ENCODE measurements at places on chromosomes 12 and 14.

GRCh38 chr14:94974893-94975292, 182.4 kb downstream of the DICER1 start:
- no peak for DNase-seq

GRCh38 chr14:79493081-79493645, 718.1 kb downstream of the DIO2 start:
- DNase-seq: no peak

- DNase-seq: no peak
Observed at GRCh38 chr12:75571204-75571603, 59.8 kb upstream of the KRR1 start.

DNA sequence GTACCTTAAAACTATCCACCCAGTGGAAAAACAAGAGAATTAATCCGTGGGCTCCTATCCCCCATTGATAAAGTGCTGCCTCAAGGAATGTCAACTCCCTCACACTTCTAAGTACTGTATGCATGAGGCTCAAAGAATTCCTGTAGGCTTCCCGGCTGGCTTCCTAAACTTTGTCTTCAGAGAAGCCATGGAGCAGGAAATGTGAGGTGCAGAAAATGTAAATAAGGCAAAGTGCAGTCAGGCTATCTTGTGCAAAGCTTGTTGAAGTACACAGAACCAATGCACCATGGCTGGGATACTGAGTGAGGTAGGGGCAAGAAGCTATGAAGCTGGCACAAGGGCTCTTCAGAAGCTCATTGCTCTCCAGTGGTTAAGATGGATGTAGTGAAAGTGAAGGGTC, 611.0 kb downstream of the FSCB start:
- no peak for DNase-seq

DNA sequence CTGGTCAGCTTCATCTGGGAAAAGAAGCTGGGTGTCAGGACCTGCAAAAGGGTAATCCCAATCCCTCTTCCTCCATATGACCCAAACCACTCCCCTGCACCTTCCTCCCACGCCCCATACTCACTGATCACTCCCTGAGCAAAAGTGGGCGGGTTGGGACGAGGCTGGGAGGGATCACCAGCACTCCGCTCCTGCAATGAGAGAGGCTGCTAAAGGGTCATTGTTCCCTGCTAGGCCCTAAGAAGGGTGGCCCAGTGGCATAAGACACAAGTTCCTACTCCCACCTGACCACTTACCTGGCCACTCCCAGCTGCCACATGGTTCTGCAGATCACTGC, 15.7 kb upstream of the PRKAG1 start:
- no peak for DNase-seq

GRCh38 chr12:11732023-11732422, 82.5 kb downstream of the ETV6 start:
- no peak for DNase-seq

- DNase-seq: no peak
Observed at GRCh38 chr14:89787525-89787924, 167.0 kb downstream of the EFCAB11 start.

GRCh38 chr12:68236421-68237059, 10.9 kb upstream of the IL26 start:
- no peak for DNase-seq

GRCh38 chr12:106758349-106759110, 16.0 kb upstream of the RIC8B start:
- no peak for DNase-seq

- DNase-seq: no peak
Observed at GRCh38 chr12:18304609-18305008, 43.3 kb downstream of the PIK3C2G start.

DNA sequence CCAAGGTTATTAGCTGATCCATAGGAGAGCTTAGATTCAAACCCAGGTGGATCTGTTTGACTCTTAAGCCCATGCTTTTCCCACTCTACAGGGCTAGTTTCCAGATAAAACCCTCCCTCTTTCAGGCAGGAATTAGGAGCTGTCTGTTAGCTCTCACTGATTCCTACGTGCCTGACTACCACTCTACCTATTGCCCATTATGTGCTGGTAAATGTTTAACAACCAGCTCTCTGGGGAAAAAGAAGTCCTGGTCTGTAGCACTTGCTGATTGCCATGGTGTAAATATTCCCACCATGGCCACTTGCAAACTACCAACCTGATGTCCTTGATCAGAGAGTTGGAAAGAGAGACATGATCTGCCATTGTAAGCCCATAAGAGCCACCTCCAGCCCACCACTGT, 65.5 kb upstream of the BDKRB2 start:
- DNase-seq: no peak

GRCh38 chr12:110536834-110537604, 34.9 kb downstream of the RAD9B start:
- DNase-seq: no peak

GRCh38 chr14:72311516-72311915, 379.3 kb downstream of the RGS6 start:
- no peak for DNase-seq

- no peak for DNase-seq
Observed at GRCh38 chr14:64787619-64788018, 83.4 kb downstream of the PLEKHG3 start.

GRCh38 chr14:68787092-68787992, 5.5 kb downstream of the ZFP36L1 start:
- DNase-seq: no peak

DNA sequence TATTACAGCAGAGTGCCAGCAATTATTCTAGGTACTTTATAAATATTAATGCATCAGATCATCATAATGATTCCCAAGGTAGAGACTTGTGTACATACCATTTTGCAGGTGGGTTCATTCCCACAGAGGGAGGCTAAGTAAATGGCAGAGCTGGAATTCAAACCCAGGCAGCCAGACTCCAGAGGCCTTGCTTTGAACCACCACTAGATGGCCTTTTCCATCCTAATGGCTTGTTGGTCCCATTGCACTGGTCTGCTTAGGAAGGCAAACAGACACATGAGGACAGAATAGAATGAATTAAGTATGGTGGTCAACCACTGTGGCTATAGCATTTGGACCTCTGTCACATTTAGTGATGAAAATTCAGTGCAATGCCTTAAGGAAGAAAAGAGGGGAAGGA, 158.7 kb downstream of the METTL25 start:
- no peak for DNase-seq

DNA sequence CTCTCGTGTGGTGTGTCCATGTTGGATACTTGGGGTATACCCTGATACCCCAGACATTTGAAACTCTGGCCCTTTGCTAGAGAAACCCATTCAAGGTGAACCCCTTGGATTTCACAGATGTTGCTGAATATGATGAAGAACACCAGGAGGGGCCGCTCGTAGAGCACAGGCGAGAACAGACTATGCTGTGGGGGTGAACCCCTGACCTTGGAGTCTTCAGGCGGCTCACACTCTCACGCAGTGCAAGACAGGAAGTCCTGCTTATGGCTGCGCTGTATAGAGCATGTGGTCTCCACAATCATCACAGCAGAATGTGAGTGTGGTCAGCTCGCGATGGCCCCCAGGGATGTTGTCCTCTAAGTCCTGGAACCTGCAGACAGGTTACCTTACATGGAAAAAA, 60.4 kb downstream of the SLC15A4 start:
- DNase-seq: no peak

- DNase-seq: no peak
Observed at GRCh38 chr12:1439201-1439600, 155.2 kb downstream of the FBXL14 start.

DNA sequence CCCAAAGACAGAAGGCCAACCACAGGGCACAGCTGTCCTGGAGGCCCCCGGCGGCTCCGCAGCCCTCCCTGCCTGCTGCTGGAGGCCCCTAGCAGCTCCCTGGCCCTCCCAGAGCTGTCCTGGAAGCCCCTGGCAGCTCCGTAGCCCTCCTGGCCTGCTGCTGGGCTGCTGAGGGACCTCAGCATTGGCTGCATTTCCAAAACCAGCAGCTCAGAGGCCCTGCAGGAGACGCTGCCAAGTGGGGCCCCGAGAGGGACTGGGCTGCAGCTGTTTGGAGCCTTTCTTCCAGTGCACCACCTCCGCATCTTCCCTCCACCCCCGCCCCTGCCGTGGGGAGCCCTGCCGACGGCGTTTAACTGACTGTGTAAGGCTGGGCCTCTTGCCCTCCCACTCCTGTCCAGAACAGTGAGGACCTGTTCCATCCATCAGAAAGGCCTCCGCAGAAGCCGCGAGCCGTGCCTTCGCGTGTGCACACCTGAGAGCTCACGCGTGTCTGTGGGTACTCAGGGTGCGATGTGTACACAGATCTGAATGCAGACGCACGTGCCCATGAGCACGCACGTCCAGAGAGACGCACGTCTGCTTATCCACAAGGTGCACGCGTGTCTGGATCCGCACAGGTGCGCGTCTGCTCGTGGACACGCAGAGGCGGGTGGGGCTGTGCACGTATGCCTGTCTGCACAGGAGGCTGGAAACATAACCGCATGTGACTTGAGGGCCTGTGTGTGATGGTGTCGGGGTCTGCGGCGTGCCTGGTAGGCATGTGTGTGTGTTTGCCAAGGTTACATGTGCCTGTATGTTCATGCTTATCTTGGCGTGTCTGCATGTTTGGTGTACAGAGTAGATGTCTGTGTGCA, 57.0 kb upstream of the FBRSL1 start:
- DNase-seq: no peak

GRCh38 chr12:31740628-31741027, 11.8 kb upstream of the AMN1 start:
- DNase-seq: no peak

- no peak for DNase-seq
Observed at GRCh38 chr12:89140141-89140540, 212.2 kb downstream of the DUSP6 start.

DNA sequence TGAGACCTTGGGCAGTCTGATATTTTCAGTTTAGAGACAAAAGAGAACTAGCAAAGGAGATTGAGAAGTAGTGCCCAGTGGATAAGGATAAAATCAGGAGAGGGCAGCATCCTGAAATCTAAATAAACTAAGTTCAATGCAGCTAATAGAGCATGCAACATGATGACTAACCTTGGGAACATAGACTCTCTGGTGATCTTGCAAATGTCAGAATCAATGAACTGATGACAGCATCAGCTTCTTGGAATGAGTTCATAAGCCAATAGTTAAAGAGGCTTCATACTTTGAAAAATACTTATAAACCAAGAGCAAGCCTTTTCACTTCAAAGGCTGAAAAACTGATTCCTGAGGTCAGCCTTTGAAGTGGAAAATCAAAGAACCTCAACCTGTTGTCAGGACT, 8.2 kb downstream of the TAS2R19 start:
- no peak for DNase-seq

- DNase-seq: no peak
Observed at GRCh38 chr12:10558789-10559188, 53.1 kb downstream of the EIF2S3B start.

- no peak for DNase-seq
Observed at GRCh38 chr14:65007202-65007601, 20.5 kb downstream of the FNTB start.

- DNase-seq: no peak
Observed at GRCh38 chr12:132219323-132219722, 75.1 kb downstream of the NOC4L start.

DNA sequence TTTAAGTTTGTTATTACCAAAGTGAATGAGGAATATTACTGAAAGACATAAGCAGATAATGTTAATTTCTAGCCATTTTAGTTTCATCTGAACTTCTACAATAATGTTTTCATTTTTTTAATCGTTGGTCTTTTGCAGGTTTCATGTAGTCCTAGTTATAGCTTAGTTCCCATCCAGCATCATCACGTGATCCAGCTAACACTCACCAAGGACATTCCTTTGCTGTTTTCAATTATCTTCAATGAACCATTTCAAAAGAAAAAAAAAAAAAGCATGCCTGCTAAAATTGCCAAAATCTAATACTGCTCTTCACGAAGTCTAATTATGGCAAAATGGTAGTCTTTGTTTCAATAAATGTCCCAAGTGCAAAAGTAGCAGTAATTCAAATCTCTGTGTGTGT, 187.7 kb upstream of the ATXN7L3B start:
- no peak for DNase-seq

- no peak for DNase-seq
Observed at GRCh38 chr12:118741194-118741593, 240.1 kb upstream of the SRRM4 start.

GRCh38 chr12:91964501-91964900, 181.1 kb downstream of the BTG1 start:
- DNase-seq: no peak

- no peak for DNase-seq
Observed at GRCh38 chr12:42002563-42002962, 142.1 kb downstream of the GXYLT1 start.

DNA sequence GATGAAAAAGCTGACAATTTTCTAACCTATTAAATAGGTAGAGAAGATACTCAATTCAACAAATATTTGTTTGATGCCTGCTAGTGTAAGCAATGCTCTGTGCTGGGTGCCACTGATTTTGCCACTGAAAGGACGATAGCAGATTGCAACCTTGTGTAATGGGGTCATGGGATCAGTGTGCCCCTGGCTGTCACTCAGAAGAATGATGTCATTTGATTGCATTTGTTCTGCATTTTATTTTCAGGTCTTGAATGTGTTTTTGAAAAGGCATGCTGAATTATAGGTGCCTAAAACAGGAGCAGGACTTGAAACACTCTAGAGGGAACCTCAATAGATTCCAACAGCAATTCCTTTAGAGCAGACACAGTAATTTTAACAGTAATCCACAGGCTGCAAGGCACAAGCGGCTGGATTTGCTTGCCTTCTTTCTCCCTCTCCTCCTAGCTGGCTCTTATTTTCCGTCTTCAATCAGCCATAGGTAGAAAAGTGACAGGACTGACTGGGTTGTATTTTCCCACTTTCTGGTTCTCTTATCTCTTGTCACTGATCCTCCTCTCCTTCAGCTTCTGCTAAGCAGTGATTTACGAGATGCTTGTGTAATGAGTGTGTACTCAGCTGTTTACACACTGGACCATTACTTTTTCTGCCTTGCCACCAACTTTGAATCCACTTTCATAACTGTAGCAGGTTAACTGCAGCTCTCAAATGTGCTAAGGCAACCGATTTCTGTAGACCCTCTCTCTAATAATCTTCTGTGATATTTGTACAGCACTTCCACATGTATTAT, 4.1 kb downstream of the PLXNC1 start:
- no peak for DNase-seq

DNA sequence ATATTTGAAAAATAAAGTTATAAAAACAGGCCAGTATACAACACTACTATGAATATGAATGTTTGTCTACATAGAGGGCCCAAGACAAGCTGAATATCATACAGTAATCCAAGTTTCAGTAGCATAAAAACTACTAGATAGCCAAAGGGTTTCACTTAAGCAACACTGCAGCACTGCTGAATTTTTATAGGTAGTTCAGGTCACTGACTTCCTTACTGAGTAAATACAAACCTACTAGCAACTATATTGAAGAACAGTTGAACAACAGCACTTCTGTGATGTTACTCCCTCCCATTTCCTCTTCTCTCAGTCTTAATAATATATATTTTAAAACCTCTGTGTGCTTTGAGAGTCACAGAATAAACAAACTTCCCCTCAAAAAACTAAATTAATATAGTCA, 42.7 kb downstream of the GTF2A1 start:
- no peak for DNase-seq

DNA sequence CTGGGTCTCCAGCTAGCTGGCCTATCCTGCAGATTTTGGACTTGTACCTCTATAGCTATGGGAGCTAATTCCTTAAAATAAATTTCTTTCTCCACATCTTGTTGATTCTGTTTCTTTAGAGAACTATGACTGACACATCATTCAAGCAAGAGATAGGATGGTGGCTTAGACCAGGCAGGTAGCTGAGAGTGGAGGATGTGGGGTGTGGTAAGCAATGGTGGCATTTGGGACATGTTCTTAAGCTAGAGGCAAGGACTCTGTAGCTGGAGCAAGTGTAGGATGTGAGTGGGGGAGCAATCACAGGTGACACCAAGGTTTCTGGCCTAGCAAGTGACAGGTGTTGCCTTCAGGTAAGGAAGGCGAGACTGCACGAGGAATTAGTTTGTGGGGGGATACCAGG, 6.8 kb downstream of the TDRD9 start:
- no peak for DNase-seq
